ENCODE measurements at places on chromosomes 7 and 10.

DNA sequence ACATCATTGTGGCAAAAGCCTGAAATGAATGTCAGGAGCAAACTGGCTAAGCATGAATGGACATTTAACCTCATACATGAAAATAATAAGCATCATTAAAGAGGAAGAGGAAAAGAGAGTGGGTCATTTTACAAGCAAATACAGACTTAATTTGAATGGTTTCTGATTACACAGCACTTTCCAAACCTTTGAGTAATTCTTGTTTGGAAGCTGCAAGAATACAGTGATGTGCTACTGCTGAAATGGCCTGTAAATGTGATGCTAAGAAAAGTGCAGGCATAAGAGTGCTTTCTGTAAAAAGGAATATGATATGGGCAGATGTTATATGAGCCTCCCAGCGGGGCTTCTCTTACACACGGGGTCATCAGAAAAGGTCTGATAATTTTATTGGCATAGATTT is 30.2 kb downstream of the TAS2R16 start:
- no peak for DNase-seq

DNA sequence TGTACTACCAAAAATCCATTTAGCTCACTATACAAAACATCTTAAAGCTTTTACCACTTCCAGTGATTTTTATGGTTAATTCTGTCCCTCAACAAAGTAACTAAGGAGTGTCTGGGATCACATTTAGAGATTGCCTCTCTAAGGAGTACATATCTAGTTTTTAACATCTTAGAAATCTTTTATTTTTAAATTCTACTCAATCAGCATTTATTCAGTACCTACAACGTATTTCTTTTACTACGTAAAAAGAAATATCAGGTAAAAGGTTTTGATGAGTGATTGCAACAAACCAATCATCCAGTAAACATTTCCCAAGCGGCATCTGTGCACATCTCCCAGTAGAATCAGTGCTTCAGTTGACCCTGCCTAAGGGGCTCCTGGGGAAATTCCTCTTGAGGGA is 31.9 kb downstream of the LAMB1 start:
- DNase-seq: no peak

GRCh38 chr10:76899490-76899889 is 738.1 kb downstream of the KCNMA1 start:
- DNase-seq: no peak

GRCh38 chr10:120738658-120739057 is 112.5 kb upstream of the WDR11 start:
- DNase-seq: no peak

GRCh38 chr7:136130511-136131303 is 153.5 kb upstream of the MTPN start:
- DNase-seq: no peak

- DNase-seq: no peak
Measured at GRCh38 chr10:46329690-46330016, 42.9 kb downstream of the ANTXRL start.

DNA sequence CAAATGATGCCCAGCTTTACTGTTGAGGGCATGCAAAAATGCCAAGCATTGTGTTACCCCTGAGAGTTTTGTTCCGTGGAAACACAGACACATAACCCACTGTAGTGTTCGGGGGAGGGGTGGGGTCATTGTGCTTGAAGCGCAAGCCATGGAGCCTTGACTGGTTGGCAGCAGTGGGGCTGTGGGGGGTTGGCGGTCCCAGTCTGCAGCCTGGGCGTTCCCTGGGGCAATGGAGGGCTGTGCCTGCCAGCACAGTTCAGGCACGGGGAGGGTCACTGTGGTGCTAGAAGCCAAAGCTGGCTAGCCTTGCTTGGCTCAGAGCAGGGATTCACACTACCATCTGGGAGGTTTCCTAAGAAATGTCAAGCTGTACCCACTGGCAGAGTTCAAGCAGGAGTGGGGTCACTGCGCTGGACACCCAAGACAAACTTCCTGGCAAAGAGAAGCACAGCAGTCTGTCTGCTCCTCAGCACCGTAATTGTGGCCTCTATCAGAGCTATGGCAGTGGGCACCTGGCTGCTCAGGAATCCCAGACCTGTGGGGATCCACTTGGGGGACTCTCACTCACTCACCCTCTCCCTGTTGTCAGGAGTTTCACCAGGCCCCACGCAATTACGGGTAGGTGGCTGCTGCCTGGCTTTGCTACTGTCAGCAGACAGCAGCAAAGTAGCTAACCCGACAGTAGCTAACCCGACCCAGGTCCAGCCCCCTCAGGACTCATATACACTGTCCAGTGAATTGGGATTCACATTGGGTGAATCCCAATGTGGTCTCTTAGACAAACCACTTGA is 292.4 kb downstream of the ZWINT start:
- no peak for DNase-seq
